ENCODE measurements at places on chromosomes 4 and X. TPM values are rescaled to one million over a fixed set of nuclear protein-coding genes. Genes with fewer than 3 reads are reported as not detected.

The HEPH gene
- 0.28 TPM for total RNA-seq

The CFAP99 gene
- total RNA-seq: not detected

The EDNRA gene
- 5.4 TPM for total RNA-seq

The SLC38A5 gene
- total RNA-seq: 92.3 TPM

The MAGEA4 gene
- total RNA-seq: not detected
